ENCODE measurements at places on chromosomes 1 and 21.

GRCh38 chr1:228059634-228060457 lies 22.7 kb upstream of the ARF1 start:
- peak; percentile 61 for DNase-seq

DNA sequence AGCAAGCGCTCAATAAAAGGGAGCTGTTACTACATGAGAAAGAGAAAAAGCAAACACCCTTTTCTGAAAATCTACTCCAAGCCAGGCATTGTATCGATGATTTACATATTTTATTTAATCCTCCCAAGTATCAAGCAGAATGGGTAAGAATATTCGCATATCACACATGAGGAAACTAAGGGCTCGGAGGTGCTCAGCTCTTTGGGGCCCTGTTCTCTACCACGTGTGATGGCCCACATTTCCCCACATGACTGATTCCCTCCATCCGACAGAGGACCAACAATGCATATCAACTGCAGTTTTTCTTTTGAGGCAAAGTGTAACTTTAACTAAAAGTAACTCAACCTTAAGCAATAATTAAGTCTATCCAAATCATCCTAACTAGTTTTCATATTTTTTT lies 8.2 kb downstream of the ERI3 start:
- no peak for DNase-seq

GRCh38 chr1:244011271-244011670 lies 39.8 kb upstream of the ZBTB18 start:
- no peak for DNase-seq

GRCh38 chr1:40092706-40093639 lies 4.1 kb downstream of the PPT1 start:
- DNase-seq: no peak

DNA sequence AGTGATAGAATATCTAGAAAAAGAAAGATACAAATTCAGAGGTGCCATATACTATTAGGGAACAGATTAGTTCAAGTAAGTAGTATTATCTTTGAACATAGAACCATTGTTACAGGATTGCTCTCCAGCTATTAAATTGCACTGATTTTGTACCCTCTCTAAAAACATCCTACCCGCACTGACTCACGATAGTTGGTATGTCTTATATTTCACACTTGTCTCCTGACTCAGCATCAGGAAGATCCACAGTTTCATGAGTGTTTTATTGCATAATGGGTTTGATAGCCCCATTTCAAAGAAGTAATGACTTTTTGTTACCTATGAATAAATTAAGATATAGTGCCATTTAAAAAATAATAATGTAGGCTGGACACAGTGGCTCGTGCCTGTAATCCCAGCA lies 6.0 kb downstream of the TATDN3 start:
- DNase-seq: no peak

DNA sequence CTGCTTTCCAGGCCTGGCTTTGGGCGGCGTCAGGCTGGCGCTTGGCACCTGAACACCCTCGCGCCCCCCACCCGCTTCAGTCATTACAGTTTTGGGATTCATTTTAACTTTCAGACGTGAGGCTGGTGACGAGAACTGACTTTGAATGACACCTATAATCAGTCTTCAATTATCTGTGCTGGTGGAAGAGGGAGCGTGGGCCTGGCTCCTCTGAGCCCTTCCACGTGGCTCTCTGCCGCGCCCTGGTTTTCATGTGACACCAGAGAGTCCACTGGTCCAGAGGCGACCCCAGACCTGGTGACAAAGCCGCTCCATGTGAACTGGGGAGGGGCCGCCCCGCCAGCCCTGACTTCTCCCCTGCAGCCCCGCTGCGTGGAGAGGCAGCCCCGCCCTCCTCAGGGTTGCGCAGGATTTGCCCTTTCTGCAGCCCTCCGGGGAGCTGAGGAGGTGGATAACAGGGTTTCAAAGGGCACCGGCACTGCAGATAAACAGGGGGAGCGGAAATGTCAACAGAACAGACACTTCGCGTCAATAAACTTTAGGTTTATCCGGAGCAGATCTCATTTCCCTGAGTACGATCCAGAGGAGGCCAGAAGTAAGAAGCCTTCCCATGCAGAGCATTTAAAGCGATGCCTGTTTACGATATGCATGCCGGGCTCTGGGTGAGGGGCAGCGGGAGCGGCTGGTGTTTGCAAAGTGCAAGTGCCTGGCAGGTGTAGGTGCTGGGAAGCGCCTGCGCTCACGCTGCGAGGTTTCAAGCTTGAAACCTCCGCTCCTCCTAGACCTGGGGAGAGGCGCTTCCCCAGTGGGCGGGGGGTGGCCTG lies 56.4 kb downstream of the AJAP1 start:
- no peak for DNase-seq

DNA sequence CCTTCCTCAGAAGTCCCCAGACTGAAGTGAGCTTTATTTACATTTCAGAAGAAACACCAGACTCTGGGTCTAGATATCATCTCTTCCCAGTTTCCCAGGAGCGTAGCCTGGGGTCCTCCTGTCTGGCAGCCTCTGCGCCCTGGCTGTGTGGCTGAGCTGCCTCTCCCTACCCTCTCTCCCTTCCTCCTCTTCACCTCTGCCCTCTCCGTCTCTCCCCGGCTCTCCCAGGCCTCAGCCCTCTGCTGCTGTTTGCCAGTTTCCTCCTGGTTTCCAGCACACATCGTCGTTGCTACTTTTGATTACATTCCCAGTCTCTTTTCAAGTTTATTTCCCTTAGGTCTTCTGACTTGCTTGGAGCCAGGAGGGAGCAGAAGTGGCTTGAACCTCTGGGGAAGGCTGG lies 91.1 kb upstream of the DISP3 start:
- DNase-seq: no peak

GRCh38 chr1:198040880-198041279 lies 115.9 kb upstream of the NEK7 start:
- DNase-seq: no peak

DNA sequence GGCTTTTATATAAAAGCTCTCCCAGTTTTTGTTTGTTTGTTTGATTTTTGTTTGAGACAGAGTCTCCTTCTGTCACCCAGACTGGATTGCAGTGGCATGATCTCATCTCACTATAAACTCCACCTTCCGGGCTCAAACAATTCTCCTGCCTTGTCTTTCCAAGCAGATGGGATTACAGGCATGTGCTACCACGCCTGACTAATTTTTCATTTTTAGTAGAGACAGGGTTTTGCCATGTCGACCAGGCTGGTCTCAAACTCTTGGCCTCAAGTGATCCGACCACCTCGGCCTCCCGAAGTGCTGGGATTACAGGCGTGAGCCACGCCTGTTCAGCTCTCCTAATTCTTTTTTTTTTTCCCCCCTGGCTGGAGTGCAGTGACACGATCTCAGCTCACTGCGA lies 4.4 kb downstream of the PCAT6 start:
- DNase-seq: no peak

GRCh38 chr1:19735440-19736127 lies 64.1 kb downstream of the TMCO4 start:
- no peak for DNase-seq

GRCh38 chr1:27350663-27351540 lies 9.1 kb downstream of the SYTL1 start:
- no peak for DNase-seq

GRCh38 chr1:228664399-228664914 lies 70.8 kb upstream of the RHOU start:
- peak; percentile 81 for DNase-seq

DNA sequence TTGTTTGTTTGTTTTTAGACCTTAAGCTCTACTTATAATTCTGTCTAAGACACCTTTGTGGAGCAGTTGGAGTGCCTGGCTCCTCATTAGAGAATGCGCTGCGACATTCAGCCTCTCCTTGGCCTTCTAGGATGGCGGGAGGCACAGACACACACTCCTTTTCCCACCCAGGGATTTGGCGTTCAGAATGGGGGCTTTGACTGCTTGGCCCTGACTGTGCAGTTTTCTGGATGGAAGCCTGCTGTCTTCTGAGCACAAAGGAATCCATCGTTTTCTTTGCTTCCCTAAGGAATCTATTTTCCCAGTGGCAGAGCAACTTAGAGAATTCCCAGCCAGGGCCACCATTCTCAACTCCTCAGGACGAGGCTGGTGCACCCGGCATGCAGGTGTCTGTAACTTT lies 83.6 kb downstream of the GALNT2 start:
- DNase-seq: no peak

DNA sequence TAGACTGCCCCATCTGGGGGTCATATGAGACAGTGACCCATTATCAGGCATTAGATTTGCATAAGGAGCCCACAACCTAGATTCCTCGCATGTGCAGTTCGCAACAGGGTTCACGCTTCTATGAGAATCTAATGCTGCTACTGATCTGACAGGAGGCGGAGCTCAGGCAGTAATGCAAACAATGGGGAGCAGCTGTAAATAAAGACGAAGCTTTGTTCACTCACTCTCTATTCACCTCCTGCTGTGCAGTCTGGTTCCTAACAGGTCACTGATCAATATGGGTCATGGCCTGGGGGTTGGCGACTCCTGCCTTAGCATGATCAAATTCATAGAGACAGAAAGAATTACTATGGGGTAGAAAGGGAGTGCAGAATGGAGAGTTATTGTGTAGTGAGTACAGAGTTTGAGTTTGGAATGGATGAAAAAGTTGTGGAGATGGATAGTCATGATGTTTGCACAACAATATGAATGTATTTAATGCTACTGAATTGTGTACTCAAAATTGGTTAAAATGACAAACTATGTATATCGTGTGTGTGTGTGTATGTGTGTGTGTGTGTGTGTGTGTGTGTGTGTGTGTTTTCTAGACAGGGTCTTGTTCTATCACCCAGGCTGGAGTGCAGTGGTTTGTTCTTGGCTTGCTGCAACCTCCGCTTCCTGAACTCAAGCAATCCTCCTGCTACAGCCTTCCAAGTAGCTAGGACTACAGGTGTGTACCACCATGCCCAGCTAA lies 42.2 kb downstream of the BTF3L4 start:
- no peak for DNase-seq

- DNase-seq: no peak
Observed at GRCh38 chr21:38352536-38353219, 95.9 kb downstream of the KCNJ15 start.

DNA sequence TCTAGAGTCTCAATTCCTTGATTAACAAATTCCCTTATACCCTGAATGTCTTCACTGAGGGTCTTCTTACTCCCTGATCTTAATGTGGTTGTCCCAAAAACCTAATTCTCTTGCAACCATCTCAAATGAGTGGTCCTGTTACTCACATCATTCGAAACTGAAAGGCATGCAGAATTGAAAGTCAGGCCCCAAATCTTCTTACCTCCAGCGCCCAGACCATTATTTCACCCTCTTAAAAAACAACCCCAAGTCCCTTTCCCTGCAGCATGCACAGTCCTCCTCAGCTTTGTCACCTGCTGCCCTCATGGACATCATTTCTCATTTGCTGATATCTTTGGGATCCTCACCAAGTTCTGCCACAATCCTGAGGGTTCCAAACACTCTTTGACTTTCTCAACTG lies 230.1 kb downstream of the SEC16B start:
- DNase-seq: no peak

GRCh38 chr1:150243003-150243402 lies 7.1 kb upstream of the ANP32E start:
- no peak for DNase-seq

- no peak for DNase-seq
Observed at GRCh38 chr1:91172541-91172940, 150.7 kb upstream of the ZNF644 start.

DNA sequence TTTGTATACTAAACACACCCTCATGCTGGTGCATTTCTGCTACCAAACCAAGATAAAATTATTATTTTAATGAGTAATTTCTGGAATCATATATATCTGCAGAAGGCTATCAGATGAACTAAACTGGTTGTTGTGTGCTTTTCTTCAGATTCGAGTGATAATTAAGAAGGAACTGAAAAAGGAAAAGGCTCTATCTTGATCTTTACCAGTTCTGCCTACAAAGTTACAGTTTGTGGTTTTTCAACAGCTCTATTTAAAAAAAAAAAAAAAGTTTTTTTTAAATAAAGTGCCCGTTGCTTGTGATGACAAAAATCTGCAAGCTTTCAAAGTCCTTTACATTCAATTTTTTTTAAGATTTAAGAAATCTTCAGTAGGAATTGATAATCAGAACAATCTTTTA lies 13.6 kb downstream of the DENND1B start:
- DNase-seq: no peak

DNA sequence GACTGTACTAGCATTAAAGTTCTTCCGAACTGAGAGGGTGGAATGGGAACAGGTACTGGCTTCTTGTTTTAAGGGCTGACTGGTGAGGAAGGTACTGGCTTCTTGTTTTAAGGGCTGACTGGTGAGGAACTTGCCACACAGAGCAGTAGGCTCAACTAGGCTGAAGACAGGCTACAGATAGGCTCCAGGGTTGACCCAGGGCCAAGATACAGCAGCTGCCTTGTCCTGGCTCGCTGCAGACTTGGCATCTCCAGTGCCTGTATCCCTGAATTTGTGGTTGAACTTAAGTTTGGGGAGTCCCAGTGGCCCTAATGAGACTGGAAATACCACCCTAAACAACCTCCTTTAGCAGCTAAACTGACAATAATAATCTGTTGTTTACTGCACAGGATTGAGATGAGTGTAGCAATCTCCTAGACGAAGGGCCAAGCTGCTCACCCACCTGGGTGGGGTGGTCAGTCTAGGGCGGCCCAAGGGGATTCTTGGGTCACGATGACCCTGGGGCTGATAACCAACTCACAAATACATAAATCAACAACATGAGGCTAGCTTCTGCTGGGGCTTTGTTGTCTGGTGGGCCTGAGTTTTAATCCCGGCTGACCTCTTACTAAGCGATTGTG lies 227.1 kb downstream of the DISC1 start:
- DNase-seq: no peak

DNA sequence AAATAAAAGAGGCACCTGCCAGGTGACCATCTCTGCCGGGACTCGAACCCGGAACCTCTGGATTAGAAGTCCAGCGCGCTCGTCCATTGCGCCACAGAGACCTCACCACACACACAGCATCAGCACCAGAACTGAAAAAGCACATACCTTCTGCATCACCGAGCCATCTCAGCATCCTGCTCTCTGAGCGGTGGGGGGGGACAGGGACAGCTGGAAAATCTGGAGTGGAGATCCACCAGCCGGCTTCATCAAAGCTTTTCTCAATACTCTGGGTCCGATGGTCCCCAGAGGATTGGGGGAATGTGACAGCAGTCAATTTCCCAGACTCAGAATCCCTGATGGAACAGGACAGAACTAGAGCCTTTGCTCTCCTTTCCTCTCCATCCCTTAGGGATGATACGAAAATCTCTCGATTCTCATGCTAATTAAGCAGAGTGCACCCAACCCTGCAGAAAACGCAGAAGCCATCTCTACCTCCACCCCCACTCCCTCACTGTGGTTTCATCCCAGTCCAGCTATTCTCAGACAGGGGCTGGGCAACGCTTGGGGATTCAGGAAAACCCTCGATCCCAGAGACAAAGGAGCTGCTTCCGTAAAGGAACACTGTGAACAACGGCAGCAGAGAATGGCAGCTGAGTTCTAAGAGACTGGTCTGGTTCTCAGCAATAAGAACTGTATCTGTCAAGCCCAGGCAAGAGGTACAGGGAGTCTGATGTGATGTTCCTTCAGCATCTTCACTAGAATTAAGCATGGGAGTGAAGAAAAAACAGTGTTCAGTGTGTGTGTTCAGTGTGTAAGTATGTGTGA lies 29.6 kb upstream of the CADM3 start:
- no peak for DNase-seq

GRCh38 chr1:239951511-239952140 lies 140.1 kb upstream of the FMN2 start:
- DNase-seq: peak; percentile 39

All from naive thymus-derived CD8-positive, alpha-beta T cell (primary cell).